ENCODE measurements at places on chromosomes 11 and 22.

- DNase-seq: no peak
Observed at GRCh38 chr11:34667810-34668582, 47.1 kb downstream of the EHF start.

DNA sequence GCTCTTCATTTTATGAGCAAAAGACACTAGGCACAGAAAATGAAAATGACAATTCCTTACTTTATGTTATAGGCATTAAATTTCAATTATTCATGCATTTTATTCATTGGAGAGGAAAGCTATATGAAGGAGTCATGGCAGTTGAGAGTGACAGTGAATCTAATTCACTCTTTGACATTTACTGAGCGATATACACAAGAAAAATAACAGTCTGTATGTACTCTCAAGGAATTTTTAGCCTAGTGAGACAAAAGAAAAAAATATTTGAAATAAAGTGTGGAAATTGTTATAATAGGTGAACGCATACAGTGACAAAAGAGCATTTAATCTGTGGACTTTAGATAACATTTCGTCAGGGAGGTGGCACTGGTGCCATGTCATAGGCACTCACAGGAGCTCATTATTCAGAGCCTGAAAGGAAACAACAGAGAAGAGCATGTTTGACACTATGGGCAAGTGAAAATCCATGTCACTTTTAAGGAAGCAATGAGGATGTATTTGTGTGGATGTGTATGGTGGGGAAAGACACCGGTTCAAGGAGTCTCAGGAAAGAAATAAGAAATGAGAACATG, 323.1 kb downstream of the LUZP2 start:
- DNase-seq: no peak

DNA sequence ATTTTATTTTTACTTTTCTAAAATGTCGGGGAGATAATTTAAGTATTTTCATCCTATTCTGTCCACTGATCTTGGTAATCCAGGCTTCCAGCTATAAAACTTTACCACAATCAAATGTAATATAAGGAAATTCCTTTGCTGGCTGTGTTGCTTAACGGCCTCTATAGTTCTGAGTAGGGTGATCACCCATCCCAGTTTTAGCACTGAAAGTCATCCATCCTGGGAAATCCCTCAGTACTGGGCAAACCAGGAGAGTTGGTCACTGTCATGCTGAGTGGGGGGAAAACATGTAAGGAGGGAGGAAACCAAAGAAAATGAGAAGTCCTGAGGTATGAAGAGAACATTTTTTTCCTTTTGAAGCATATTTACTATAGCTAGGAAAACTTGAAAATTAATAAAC, 12.8 kb upstream of the BACE1-AS start:
- DNase-seq: no peak

- DNase-seq: no peak
Observed at GRCh38 chr11:115169251-115169650, 335.0 kb downstream of the CADM1 start.

DNA sequence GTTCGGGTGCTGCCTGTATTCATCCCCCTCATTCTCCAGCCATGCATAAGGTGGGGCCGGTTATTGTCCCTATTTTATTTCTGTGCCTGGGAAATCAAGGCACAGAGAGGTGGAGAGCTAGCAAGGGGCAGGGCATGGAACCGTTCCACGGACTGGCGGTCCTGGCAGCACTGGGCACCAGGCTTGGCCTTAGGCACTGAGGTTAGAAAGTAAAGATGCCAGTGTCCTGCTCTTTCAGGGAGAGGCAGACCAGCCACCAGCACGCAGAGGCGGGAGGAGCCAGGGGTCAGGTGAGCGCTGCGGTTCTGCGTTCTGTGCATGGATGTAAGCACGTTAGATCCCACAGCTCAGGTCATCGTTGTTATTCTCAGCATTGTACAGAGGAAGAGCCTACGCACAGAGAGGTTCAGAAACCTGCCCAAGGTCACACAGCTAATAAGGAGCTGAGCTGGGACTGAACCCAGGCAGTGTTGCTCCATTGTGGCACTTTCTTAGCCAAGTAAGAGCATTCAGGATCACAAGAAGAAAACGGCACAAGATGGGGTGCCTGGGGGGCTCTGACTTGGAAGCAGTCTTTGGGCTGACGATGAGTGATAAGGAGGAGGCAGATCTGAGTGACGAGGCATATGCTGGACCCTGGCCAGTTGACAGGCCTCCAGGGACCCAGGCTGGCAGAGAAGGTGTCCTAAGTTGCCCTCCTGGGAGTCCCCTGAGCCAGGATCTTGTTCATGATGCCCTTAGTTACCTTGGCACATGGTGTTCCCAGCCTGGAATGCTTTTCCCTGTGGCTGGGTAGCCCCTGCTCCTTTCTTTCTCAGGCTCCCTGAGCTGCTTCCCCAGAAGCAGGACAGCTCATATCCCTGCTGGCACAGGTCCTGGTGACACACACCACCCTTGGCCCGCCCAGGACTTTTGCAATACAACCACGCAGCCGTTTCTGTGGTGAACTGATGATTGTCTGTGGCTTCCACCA, 41.1 kb downstream of the OSBPL5 start:
- no peak for DNase-seq

- no peak for DNase-seq
Observed at GRCh38 chr11:83611031-83611430, 324.9 kb upstream of the CCDC90B start.

DNA sequence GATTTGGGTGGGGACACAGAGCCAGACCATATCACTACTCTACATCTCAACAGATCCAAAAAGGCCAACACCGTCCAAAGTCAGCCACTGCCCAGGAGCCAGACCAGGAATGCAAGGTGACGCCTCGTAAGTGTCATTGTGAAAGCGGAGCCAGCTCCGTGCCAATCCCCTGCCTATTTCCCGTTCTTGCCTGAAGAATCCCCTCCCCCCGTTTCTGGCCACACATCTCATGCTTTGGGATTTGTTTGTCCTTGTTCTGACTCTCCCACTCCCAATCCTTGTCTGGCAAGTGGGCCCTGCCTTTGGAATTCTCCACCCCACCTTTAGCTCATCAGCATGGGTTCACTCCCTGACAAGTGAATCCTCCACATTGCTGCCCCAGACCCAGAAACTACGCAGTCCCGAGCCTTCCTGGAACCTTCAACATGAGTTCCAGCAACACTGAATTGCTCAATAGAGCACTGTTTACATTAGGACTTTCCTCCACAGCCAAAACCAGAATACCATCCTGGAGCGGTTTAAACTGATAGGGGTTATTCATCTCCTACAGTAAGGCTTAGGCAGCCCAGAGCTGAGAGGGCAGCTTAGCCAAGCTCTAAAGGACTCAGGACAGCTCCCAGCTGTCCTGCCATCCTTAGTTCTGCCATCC, 6.0 kb upstream of the SLC35C1 start:
- no peak for DNase-seq

DNA sequence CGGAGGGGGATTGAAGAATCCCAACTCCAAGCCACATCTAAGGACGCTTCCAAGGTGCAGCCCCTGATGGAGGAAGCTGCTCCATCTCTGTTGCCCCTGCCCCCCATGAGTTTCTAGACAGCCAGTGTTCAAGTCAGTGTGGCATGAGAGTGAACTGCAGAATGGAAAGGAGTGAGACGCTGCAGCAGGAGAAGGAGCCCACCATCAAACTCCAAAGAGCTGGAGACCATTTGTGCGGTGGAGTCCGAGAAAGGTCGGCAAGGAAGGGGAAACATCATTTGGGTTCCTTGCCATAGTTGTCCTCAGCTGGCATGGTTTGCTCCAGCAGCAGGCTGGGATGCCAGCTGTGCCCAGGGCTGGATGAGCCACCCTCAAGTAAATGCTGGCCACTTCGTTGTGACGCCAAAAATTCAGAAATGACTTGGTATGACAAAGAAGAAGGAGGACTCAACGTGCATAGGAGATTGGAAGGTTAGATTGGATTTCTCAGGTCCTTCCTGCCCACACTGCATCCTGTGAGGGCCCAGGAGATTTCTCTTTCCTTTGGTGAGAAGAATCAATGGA, 16.4 kb downstream of the APOL2 start:
- no peak for DNase-seq

- DNase-seq: no peak
Observed at GRCh38 chr11:10518891-10519290, 22.1 kb downstream of the RNF141 start.

DNA sequence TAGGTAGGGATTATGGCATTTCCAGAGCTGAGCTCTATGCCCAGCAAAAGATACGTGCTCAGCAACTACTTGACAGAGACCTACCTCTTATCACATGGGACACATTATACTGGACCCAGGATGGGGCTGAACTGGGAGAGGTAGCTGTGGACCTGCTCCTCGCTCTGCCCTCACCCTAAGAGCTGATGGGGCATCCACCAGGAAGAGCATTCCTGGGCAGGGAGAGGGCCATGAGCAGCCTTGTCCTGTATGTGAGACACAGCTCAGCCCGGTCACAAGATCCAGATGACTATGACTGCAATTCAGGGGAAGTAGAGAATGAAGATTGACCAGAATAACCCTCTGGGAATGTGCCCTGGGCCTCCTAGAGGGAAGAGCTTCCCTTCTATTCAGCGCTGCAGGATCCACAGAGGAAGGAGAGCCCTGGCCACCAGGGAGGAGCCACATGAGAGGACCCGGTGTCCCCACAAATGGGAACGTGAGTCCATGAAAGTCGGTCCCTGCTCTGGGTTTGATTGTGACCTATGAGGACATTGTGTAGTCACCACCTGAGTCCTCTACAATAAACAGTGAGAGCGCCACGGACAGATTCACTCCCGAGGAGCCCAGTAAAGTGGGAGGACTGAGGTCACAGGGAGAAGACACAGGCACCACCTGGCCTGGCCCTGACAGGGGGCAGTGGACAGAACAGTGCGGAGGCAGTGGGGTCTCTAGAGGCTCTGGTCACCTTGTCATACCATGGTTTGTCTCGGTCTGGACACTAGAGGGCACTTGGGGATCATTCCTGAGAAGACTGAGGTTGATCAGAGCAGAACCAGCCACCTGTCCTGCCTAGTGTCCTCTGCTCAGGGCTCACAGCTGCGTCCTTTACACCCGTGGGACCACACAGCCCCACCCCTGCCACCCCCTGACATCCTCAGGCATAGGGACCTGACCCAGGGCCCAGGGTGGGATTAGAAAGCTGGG, 99.5 kb downstream of the ZNF280B start:
- no peak for DNase-seq

- no peak for DNase-seq
Observed at GRCh38 chr11:15824060-15824459, 532.3 kb downstream of the SOX6 start.

DNA sequence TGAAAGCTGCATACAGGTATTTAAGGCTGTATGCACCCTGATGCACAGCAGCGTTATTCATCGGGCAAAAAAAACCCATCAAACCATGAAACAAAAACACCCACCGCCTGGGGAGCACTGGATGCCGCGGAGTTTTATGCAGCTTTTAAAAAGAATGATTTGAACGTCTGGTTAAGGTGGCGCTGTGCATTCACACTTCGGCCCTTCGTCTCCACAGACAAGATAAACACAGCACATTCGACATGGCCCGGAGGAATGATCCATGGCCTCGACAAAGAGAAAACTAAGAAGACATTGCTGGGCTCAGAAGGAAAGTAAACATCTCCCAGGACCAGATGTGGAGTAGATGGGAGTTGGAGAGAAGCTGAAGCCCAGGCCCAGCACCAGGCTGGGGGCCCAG, 40.8 kb upstream of the GAL start:
- DNase-seq: no peak

DNA sequence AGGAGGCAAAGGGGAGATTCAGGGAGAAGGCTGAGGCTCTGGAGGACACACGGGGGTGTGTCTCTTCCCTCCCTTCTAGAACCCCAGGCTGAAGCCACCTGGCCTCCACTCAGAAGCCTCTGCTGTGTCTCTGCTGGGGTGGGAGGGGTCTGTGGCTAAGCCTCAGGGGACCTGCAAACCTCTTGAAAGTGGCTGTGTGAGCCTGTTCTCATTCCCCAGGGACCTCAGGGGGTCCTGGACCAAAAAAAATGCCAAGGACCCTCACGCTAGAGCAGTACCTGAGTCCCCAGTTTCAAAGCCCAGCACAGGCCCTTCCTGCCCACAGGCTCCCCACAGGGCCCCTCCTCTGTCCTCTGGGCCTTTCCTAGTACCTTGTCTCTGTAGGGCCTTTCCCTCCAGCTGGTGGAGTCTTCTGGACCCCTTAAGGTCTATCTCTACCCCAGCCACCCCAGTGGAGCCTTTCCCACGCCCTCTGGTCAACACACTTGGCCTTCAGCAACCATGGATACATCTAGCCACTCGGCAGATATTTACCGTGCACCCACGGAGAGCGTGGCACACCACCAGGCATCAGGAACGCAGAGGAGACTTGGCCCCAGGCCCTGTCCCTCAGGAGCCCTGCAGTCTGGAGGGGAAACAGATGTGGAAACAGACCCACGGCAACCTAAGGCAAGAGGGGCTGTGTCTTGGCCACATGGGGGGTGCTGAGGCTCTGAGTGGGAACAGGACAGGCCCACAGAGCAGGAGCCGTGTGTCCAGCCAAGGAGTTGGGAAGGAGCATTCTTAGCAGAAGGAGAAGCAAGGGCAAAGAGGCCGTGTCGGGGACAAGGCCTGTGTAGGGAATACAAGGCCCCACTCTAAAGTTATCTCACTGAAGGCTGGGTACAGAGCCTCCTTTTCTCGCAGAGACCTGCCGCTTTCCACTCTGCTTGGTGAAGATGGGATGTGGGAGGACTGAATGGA, 18.5 kb downstream of the PLA2G6 start:
- DNase-seq: no peak

- no peak for DNase-seq
Observed at GRCh38 chr22:21074102-21074715, 28.5 kb downstream of the LRRC74B start.

DNA sequence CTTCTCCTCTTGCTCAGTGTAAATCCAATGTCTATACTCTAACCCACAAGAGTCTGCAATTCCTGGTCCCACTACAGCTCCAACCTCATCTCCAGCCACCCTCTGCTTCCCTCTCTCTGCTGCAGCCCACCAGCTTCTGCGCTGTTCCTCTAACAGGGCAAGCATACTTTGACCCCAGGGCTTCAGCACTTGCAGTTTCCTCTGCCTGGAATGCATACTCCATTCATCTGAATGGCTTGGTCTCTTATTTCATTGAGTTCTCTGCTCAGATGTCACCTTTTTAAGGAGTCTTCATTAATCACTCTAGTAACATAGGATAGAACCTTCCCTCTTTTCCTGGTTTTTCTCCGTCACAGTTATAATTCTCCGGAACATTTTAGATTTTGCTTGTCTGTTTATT, 141.6 kb downstream of the BUD13 start:
- DNase-seq: no peak

DNA sequence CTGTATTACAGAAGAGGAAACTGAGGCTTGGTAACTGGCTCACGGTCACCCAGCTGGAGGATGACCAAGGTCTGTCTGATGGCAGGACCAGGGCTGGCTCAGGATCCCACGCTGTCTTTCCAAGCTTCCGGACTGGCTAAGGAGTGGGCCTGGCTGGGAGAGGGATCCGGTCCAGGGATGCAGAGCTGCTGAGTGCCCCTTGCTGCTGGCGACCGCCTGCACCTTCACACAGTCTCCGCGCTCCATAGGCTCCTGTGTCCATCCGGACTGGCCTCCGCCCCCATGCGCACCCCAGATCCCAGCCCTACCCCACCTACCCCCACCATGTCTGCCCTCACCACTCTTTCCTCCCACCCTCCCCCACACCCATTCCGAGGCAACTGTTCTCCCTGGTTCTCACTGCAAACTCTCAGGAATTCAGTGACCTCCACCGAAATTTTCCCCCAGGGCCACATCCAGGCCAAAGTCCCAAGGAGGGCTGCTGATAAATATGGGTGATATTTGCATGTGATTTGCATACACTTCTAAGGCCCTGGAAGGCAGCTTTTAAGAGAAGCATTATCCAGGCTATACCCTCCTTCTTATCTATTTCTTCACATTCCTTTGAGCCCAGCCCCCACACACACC, 48.5 kb upstream of the SLC35C1 start:
- no peak for DNase-seq
